Stimulated activated CD4-positive, alpha-beta T cell treated with anti-CD3 and anti-CD28 coated beads, Interleukin-15, amount 100 ng/mL, for 24 hours (primary cell): ENCODE measurements at places on chromosomes 3 and 15.

DNA sequence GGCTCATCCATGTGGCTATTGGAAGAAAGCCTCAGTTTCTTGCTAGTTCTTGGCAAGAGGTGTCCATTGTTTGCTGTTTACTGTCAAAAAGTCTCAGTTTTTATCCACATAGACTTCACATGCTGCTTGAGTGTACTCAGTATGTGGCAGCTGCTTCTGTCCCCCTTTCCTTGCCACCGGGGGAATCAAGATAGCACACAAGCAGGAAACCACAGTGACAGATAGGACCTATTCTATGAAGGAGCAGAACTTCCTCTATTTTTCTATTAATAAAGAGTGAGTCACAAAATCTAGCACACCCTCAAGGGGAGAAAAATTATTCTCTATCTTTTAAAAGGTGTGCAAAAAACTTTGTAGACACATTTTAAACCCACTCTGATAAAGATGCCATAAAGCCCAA lies 121.4 kb upstream of the GMNC start:
- DNase-seq: no peak

GRCh38 chr15:51838270-51838669 lies 8.8 kb downstream of the TMOD3 start:
- no peak for DNase-seq

- DNase-seq: no peak
Observed at GRCh38 chr3:157058392-157059071, 101.4 kb downstream of the CCNL1 start.

- peak; percentile 3 for DNase-seq
Observed at GRCh38 chr15:52786436-52787122, 3.6 kb downstream of the ONECUT1 start.

DNA sequence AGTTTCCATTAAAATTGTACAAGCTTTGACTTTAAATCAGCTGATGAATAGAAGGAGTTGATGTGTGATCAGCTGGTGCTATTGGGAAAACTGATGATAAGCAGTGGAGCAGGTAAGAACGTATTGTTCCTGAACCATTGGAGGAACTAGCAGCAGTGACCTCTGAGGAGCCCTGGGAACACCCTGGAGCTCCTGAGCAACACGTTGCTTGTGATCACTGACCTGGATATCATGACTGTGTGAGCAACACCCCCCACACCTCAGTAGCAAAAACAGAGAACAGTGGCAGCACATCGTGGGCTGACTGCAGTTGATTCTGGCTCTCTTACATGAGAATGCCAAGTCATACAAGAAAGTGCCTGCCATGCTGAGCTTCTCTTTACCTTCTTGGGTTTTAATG lies 72.9 kb downstream of the BLM start:
- DNase-seq: no peak

GRCh38 chr3:101122681-101123080 lies 129.5 kb upstream of the ABI3BP start:
- DNase-seq: no peak

GRCh38 chr3:185508335-185508991 lies 9.6 kb upstream of the TMEM41A start:
- no peak for DNase-seq
